Activated naive CD4-positive, alpha-beta T cell treated with anti-CD3 and anti-CD28 coated beads, Interleukin-2, amount 50 U/mL, for 72 hours (primary cell): ENCODE measurements at places on chromosomes 5 and 9. TPM values are rescaled to one million over a fixed set of nuclear protein-coding genes. Genes with fewer than 3 reads are reported as not detected.

The RBM22 gene
- total RNA-seq, result 62.0 TPM

The CCNI2 gene
- 2.2 TPM for total RNA-seq

The CCDC192 gene
- total RNA-seq, result not detected

The PGM5 gene
- total RNA-seq, result not detected

The PKD2L2 gene
- 0.48 TPM for total RNA-seq

The TAF7 gene
- 46.7 TPM for total RNA-seq
